ENCODE measurements at places on chromosomes 5 and 9.

DNA sequence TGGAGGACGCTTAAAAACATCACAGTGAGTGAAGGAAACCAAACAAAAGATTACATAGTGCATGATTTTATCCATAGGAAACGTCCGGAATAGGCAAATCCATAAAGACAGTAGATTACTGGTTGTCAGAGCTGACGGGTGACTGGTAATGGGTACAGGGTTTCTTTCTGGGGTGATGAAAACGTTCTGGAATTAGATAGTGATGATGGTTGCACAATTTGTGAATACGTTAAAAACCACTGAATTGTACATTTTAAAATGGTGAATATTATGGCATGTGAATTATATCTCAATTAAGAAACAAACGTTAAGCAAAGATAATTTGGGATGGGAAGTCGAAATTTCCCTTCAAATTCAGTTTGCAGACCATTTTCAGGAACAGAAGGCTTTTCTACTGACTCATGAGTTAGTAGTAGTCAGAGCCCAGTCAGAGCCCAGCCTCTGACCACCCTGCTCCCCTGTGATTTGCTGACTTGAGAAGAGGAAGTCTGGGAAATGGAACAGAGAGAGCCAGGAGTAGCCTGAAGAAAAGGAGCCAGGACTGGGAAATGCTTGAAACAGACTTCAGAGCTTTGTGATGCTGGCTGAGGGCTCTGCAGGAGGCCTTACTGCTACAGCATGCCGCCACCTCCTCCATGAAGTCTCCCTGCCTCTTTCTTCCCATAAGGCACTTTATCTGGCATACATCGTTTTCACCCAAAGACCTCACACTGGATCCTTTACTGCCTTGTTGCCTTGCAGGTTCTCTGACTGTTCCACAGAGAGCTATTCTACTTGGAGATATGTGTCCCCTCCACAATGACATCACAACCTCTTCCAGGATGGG lies 46.4 kb upstream of the CTNNA1 start:
- DNase-seq: no peak

DNA sequence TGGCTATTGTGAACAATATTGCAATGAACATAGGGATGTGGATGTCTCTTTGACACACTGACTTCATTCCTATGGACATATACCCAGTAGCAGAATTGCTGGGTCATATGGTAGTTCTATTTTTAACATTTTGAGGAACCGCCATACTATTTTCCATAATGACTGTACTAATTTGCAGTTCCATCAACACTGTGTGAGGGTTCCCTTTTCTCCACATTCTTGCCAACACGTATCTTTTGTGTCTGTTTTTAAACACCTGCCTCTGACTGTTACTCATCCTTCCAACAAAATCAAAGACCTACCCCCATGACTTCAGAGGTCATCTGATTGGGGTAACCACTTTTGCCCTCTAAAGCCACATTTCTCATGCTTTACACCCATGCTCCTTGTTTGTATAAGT lies 133.5 kb downstream of the MED27 start:
- DNase-seq: no peak

DNA sequence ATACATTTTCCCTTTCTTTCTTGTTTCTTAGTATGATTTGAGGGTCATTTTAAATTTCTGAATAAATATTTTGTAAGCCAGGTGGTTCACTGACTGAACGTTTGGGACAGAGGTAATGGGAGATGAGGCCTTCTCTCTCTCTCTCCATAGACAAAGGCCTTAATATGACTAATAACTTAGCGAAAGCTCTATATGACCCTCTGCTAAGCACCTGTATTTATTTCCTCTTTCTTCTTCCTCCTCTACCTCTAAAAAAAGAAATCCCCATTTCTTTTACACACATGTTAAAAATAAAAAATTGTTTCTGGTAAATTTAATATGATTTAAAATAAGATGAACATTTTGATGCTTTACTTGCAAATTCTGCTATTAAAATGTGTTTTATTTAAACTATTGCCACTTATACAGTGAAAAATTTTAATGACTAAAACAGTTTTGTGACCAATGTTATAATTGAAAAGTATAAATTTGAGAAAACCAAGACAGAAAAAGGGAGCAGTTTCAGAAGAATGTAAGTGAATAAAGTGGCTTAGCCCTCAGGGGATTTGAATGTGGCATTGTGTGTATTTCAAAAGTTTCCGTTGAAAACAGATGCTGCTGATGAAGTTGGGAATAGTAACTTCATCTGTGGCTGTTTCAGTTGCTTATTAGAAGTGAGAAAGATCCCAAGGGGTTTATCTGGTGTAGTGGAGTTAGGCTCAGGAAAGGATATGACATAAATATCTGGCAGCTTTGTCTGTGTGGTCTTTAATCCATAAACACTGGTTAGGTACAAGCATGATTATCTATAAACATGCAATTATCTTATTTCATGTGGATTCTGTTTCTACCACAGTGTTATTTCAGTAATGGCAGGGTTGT lies 128.6 kb upstream of the GRHPR start:
- DNase-seq: no peak

DNA sequence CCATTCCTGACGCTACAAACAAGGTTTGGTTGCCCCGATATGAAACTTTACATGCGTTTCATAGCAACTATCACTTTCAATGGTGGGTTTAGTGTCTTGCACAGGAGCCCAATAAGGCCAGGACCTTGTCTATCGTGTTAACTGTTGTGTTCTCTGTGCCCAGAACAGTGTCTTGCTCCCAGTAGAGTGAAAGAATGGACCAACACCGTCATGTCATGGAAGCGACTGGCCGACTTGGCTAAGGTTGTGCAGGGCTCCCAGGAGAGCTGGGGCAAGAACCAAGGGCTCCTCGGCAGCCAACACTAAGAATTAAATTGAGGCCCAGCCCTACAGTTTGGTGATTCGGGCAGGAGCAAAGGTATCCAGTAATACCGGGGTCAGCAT lies 498 bp upstream of the ARHGEF37 start:
- no peak for DNase-seq

All from stimulated activated CD4-positive, alpha-beta T cell treated with anti-CD3 and anti-CD28 coated beads, TNF-alpha, amount 100 ng/mL, for 48 hours (primary cell).